ENCODE measurements at places on chromosomes 16 and 17.

GRCh38 chr17:16943541-16944333 lies 28.2 kb downstream of the TNFRSF13B start:
- DNase-seq: no peak

- no peak for DNase-seq
These were observed 256.7 kb downstream of the CDH11 start for GRCh38 chr16:64865069-64865696.

DNA sequence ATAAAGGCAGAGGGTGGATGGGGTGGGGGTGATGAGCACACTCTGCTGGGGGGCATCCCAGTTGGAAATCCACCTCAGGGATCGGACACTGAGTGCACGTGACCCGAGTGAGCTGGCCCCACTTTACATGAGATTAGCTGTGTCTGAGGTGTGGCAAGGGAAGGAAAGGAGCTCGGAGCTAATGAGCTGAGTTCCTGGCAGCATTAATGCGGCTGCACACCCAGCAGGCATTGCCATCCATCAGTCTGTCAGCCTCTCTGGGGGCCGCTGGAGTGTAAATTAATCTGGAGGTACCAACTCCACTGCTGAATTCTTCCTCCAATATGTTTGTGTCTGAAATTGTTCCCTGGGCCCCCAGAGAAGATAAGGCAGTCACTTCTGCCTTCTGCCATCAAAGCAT lies 65.5 kb downstream of the HS3ST2 start:
- no peak for DNase-seq

- DNase-seq: no peak
These were observed 51.6 kb downstream of the PRKCA start for GRCh38 chr17:66353937-66354401.

DNA sequence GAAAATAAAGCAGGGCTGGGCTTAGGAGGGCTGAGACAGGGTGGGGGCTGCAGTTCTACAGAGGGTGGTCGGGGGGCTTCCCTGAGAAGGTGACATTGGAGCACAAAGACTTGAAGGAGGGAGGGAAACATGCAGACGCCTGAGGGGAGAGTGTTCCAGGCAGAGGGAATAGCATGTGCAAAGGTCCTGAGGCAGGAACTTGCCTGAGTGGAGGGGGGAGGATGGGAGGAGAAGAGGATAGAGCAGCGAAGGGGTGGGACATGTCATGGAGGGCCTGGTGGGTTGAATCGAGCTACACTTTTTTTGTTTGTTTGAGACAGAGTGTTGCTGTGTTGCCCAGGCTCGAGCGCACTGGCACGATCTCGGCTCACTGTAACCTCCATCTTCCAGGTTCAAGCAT lies 33.0 kb downstream of the GINS3 start:
- DNase-seq: no peak

DNA sequence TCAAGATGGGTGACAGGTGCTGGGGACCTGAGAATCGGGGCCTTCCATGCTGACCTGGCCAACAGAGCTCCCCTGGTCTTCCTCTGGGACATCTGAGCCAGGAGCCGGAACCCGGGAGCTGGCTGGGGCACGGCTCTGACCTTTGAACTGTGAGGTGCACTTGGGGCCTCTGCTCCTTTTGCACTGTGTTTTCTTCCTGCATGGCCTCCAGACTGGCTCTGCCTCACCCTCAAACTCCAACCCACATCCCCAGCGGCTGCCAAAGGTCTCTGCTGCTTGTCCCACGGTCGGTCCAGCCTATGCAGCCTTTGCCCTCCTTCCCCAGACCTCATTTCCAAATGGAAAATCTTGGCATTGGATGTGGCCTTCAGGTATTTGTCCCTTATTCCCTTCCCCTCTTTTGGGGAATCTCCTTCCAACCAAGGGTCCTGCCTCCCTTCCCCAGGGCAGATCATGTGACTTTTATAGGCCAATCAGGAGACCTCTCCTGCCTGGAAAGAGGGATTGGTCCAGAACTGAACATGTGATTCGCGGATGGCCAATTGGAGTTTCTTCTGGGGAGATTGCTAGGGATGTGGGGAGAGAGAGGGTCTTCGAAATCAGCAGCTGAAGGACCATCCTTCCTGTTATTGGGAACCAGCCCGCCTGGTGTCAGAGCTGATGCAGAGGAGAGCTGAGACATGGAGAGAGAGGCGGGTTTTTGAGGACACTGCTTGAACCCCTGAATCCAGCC lies 117.9 kb downstream of the CYLD start:
- no peak for DNase-seq

DNA sequence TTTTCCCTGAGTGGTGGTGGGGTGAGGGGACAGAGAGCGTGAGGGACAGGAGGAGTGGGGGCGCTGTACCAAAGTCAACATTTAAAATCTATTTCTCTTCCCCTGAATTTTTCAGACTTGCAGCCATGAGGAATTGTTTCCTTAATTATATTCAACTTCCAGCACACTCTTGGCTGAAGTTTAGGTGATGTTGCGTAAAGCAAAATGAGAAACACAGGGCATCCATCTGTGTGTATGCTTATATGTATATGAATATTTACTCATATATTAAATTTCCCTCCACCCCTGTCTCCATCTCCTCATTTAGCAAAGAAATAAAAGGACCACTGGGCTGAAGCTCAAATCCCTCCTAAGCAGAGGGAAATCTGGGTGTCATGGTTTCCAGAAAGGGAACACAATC lies 218.1 kb downstream of the XYLT1 start:
- DNase-seq: no peak

GRCh38 chr16:19389246-19389645 lies 28.4 kb upstream of the TMC5 start:
- DNase-seq: no peak

DNA sequence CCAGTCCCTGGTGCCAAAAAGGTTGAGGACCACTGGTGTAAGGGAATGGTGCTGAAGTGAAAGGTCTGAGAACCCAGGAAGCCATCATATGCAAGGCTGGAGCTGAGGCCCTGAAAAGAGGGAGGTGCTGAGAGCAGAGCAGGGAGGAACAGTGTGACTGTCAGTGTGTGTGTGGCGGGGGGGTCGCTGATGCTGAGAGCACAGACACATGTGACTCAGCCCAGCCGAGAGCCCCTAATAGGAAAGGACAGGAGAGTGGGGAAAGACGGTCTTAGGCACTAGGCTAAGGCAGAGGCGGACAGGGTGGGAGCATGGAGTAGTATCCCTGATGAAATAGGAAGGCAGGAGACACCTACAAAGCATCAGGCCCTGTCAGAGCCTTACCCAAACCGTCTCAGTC lies 1.2 kb downstream of the B9D1 start:
- no peak for DNase-seq

- DNase-seq: no peak
These were observed 25.2 kb downstream of the TK2 start for GRCh38 chr16:66524601-66525164.

GRCh38 chr17:10674704-10675103 lies 17.6 kb upstream of the MYH3 start:
- DNase-seq: no peak

DNA sequence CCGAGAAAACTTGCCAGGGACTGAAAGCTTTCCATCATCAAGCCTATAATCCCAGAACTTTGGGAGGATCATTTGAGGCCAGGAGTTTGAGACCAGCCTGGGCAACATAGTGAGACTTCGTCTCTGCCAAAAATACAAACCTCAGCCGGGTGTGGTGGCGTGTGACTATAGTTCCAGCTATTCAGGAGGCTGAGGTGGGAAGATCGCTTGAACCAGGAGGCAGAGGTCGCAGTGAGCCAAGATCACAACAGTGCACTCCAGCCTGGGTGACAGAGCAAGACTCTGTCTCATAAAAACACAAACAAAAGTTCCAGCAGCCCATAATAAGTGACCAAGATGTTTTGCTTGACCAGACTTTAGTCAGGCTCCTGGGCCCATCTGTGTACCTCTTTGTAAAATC lies 1.9 kb downstream of the MEAK7 start:
- DNase-seq: no peak

DNA sequence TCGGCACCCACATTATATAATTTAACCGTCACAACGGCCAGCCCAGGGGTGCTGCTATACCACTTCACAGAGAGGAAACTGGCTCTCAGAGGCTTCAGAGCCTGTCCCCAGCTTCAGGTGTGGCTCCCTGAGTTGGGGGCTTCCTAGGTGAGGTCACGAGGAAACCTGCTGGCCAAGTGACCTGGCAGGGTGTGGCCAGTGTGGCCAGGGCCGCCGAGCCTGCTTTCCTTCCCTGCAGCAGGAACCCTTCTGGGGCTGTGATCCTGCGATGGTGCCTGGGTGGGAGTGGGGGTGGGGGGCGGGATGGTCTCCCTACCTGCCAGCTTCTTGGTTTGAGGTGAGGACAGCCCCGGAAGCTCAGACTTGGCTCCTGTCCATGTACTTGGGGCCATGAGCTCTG lies 39.9 kb downstream of the ADCY7 start:
- DNase-seq: no peak

DNA sequence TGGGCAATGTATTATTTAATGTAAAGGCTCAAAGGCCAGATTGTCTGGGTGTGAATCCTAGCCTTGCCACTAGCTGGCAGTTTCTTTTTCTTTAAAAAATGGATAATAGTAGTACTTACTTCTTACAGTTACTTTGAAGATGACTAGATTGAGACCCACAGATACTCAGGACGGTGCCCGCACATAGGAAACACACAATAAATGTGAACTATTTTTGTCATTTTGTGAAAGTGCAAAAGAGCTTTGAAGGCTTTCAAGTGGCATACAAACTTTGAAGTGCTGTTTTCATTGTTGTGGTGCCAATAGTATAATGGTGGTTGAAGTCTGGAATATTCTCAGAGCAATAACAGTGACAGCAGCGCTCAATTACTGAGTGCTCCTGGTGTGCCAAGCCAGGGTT lies 63.6 kb downstream of the OTOA start:
- DNase-seq: no peak

DNA sequence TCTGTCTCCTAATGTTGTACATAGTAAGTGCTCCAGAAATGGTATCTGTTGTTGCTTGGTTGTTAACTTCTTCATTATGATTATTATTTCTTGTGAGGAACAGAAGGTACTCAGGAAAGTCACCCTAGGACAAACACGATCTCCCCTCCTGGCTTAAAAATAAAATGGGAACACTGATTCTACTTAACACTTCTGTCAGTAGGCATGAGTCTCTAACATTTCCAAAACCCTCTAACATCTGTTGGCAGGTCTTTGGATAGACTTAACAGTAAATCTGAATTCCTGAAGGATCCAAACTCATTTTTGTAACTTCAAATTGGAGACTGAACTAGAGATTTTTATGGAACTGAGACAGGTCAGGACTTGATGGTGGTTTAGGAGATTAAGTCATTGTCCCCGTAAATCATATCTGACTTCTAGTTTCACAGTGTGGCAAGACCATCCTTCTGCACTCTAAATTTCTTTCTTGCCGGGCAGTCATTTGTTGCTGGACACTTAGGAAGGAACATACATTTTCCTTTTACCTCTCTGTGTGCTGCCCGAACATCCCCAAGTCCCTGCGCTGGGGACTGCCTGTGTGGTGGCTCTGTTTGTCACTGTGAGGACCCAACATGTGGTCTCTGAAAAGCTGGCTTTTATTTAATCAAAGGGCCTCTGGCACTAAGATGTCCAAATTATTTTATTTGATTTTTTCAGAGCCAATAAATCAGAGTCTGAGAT lies 149.9 kb downstream of the NPIPB5 start:
- no peak for DNase-seq

DNA sequence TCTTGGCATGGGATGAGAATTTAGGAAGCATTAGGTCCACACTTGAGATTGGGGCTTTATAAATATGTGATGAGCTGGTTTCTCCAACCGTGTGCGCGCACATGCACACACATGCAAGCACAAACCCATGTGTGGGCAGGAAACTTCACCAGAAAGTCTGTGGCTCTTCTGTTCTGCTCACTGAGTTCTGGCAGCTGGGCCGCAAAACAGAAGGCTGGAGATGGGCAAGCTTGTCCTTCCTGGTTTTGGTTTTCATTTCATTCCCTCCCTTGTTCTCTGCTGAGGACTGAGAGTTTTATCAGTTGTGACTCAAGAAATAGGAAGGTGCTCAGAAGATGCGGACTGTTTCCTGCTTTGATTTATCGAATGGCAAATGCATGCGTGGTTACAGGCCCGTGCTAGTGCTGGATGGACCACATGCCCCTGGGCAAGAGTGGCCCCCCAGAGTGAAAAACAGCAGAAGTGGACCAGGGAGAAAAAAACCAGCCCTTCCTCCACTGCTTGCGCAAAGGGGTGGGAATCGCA lies 14.1 kb downstream of the MAP3K14 start:
- DNase-seq: no peak

DNA sequence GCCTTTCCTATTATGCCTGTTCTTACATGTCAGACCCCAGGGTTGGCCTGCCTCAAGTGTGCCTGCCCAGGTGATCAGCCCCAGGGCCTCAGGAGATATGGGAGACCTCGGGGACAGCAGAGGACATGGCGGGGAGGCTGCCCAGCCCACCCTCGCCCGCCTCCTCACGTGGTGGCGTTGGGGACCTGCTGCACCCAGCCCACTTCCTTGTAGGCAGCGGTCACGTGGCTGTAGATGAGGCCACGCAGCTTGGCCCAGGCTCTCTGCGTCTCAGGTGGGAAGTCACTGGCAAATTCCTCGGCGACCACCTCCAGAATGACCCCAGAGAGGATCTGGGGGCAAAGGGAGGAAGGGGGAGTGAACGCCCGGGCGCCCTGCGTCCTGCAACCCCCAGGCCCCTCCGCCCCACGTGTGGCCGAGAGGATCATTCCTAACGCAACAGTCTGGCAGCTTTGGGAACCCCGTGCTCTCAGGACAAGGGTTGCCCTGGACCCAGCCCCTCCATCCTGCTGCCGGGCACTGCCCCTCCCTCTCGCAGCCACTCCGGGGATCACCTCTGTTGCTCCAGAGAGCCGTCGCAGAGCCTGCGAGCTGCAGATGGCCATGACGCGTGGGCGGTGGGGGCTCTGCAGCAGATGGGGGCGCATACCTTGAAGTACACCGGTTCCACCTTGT lies 6.6 kb downstream of the CYGB start:
- no peak for DNase-seq

DNA sequence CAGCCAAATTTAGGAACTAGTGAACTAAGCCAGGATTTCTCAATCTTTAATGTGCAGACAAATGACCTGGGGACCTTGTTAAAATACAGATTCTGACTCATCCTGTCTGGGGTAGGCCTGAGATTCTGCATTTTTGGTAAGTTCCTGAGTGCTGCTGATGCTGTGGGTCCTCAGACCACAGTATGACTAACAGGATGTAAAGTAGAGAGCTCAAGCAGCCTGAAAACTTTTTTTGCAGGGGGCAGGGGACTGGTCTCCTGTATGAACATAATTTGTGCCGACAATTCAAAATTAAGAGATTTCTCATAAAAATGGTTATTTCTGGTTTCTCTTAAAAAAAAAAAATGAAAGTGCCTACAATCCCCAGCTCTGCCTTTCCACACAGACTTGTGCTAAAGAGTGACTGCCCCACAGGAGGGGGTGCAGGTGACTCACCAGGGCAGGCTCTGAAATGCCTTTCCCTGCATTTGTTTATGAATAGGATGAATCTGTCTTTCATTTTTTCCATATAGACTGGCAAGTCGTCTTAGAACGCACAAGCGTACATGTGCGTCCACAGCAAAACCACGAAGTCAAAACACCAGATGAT lies 271.5 kb downstream of the PHKB start:
- no peak for DNase-seq

DNA sequence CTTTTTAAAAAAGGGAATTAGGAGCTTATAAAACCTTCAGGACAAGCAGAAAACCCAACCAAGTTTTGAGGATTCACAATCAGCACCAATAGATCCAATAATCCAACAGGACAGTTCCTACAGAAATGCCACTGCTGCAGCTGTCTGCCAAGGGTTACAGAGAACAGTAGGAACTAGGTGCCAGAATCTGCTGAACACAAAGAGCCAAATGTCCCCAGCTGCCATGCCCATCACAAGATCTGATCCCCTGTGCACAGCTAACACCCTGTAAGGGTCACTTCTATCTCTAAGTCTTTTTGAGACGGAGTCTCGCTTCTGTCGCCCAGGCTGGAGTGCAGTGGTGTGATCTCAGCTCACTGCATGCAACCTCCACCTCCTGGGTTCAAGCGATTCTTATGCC lies 262.3 kb downstream of the STX8 start:
- no peak for DNase-seq

All from activated CD8-positive, alpha-beta memory T cell treated with anti-CD3 and anti-CD28 coated beads for 4 hours (primary cell).